NCI-H2029 treated with DMSO at 0.1 percent for 48 hours (cell line): ENCODE measurements at places on chromosomes 4 and X.

DNA sequence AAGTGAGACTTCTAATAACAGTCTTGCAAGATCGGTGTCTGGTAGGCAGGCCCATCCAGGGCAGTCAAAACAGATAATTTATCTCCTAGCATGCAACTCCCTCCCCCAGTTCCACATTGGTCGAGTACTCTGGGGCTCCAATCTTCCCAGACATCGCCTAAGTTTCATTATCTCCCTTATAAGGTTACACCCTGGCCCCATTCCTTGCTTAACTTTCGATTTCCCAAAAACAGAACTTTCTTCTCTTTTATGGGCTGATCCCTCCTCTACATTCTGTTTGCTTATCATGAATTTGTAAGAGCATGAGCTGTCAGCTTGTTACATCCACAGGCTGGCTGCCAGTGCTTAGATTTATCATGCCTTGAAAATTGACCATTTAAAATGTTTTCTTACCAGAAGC lies 471.3 kb downstream of the TECRL start:
- DNase-seq: no peak

DNA sequence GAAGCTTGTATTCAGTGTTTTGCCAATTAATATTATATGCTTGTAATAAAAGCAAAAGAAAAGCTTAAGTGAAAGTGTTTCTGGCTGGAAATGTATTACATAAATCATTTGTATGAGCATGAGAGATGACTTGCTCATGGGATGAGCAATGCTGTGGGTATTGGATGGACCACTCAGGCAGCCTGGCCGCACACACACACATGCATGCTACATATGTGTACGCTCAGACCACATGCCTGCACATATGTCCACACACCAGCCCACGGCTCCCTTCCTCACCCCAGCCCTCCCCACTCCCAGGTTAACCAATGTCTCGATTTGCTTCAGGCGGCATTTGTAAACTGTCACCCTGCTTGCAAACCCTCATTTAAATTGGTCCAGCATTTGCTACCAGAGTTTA lies 55.9 kb downstream of the CPLX1 start:
- no peak for DNase-seq

DNA sequence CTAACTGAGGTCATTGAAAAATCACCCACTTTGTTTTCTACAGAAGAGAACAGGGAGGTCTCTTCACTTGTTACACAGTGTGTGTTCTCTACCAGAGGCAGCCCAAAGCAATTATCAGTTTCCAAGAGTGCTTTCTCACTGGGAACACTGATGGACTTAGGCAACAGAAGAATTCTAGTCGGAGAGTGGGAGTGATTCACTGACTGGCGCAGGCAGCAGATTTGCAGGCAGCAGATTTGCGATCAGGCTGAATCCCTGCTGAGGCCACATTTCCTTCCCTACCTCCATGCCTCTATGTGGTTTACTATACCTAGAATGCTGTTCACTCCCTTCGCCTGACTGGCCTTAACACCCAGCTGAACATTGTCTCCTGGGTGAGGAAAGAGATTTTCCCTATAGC lies 6.6 kb downstream of the OCIAD2 start:
- DNase-seq: no peak

DNA sequence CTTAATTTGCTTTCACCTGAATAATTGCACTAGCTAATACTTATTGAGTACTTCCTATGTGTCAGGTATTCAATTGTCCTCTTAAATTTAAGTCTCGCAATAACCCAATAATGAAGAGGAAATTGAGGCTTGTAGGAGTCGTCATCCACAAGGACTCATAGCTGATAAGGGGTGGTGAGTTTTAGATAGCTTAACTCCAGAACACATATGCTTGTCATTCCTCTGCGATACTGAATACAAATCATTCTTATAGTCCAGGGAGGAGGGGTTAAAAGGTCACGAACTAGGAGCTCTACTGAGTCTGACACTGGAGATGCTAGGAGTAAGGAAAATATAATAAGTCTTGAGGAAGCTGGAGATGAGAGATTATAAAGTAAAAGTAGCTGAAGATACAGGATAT lies 1.4 kb upstream of the PACRGL start:
- DNase-seq: no peak

DNA sequence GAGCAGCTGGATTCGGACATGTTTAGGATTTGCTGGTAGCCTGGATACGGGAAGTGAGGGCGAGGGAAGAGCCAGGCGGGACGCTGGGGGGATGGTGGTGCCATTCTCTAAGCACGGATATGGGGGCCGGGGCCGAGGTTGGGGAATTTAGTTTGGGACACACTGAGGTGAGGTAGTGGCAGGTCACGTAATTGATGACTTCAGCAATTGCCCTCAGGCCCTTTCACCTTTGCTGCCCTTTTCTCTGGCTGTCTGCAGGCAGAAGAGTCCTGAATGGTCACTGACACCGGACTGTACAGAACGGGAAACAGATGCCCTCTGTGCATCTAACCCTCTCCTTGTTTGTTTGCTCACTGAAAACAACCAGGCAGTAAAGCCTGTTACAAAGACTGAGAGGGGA lies 16.9 kb upstream of the HMGB3 start:
- no peak for DNase-seq

- no peak for DNase-seq
Observed at GRCh38 chr4:52105276-52105675, 54.2 kb downstream of the SPATA18 start.

- no peak for DNase-seq
Observed at GRCh38 chr4:646460-646859, 21.1 kb downstream of the PDE6B start.

- no peak for DNase-seq
Observed at GRCh38 chrX:134338527-134338926, 101.5 kb downstream of the CCDC160 start.

DNA sequence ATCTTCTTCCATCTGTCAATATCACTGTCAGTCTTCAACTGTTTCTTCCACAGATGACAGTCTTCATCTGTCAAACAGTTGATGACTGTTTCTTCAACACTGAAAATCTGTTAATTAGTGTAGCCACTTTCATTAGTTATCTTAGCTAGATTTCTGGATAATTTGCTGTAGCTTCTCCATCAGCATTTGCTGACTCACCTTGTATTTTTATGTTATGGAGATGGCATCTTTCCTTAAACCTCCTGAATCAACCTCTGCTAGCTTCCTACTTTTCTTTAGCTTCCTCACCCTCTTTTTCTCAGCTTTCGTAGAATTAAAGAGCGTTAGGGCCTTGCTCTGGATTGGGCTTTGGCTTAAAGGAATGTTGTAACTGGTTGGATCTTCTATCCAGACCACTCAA lies 25.1 kb downstream of the USP53 start:
- DNase-seq: no peak

GRCh38 chrX:39971760-39972159 lies 126.0 kb downstream of the BCOR start:
- no peak for DNase-seq

DNA sequence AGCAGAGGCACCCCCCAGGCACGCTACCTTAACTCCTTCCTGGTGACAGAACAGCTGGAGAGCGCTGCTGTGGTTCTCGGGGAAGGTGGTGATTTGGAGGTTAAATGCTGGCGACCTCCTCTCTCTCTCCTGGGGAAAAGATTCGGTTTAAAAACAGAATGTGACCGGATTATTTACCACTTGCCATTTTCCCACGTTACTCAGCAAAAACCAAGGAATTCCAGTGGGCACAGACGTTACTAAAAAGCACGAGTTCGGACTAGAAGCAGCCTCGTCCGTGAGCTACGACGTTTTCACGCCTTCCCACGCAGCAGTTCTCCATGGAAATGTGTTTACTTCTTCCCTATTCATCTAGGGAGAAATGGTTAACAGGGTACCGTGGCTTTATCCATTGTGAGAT lies 32.3 kb upstream of the C4orf50 start:
- DNase-seq: no peak

DNA sequence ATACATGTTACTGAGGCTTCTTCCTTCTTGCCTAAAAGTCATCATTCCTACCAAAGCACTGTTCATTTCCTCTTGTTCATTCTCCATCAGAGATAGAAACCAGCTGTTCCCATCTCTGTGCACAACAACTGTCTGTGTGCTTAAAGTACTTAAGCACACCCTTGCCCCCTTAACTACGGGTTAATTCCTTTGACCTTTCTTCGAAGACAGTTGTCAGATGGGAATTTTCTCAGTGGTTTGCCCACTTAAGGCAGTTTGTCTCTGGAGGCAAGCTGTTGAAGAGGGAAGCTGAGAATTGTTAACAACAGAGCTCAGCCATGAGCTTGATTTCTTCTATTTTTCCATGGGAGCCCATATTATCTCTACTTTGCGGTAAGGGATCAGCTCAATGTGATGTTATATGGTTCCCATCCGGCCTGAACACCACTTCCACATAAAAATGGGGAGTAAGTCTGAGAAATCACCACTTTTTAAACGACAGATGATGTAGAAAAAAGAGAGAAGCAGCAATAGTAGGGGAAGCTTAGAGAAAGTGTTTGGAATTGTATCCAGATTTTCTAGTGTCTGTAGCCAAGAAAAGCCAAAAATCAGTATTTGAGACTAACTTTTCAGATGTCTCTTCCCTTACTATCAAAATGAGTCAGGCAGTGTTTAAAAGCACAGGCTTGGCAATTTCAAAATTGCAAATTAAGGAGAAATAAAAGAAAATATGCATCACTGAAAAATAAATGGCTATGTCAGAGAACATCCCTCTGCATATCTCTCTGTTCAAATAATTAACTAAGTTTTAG lies 194.4 kb downstream of the SLIT2 start:
- DNase-seq: no peak

DNA sequence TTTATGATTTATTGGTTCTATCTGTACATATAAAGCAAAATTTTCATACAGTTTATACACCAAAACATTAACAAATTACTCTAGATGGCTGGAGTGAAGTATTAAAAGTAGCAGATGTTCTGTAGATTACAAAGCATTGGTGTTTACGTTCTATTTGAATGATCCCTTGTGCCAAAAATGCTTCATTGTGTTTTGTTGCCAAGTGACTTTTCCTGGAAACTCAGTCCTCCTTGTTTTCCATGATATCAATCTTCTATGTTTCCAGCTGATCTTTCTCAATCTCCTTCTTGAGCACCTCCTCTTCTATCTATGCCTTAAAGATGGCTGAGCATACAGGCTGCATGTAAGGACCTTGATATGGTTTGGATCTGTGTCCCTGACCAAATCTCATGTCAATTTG lies 263.6 kb upstream of the CTSO start:
- no peak for DNase-seq

DNA sequence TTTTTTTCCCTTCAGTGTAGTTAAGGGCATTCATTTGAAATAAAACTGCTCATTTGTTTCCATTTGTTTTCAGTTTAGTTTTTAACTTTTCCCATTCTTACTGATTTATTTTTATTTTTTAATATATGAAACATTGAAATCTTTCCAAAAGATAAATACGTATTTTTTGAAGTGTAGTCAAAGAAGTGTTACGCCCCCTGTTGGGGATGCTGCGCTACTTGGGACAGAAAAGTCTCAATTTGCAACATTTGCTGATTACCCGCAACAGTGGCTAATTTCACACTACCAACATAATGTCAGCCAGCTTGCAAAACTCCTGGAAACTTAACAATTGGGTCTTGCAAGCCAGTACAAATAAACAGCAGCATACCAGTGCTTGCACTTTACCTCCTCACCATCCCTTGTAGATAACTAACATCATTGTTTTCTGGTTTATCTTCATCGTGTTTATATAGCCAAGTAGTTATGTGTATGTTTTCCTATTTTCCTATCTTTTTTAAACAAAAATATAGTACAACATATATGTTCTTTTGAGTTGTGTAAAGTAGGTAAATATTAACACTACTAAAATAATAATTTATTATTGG lies 158.6 kb downstream of the STPG2 start:
- DNase-seq: no peak

GRCh38 chrX:23194885-23195554 lies 139.6 kb upstream of the PTCHD1 start:
- DNase-seq: no peak

DNA sequence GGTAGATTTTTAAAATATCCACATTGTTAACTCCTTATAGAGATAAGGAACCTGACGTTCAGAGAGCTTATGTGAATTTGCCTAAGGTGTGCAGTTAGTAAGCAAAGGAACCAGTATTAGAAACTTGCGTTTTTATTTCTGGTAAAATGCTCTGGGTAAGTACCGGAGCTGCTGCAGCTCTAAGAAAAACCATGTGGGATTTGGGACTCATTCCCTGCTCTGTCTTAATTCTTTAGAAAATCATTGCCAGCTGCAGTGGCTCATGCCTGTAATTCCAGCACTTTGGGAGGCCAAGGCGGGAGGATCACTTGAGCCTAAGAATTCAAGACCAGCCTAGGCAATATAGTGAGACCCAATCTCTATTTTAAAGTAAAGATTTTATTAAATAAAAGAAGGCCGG lies 5.8 kb downstream of the CCKAR start:
- DNase-seq: no peak

- no peak for DNase-seq
Observed at GRCh38 chrX:53383376-53384076, 38.9 kb downstream of the SMC1A start.

DNA sequence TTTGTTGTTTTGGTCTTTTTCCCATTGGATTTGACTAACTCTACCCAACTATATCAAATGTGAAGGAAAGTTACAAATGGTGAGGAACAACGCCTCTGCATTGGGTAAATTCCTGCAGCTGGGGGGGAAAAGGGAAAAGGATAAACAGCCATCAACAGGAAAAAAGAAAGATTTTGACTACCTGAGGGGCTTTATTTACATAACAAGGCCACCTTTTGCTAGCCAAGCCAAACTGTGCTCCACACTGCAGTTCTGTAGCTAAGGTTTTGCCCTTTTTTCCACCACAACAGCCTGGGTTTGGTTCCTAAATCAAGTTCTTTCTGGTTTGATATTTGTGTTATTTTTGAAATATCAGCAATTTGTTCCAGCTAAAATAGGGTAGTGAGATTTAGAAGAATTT lies 40.8 kb downstream of the RHOXF2B start:
- no peak for DNase-seq

GRCh38 chr4:47705326-47705981 lies 132.4 kb downstream of the CORIN start:
- no peak for DNase-seq

DNA sequence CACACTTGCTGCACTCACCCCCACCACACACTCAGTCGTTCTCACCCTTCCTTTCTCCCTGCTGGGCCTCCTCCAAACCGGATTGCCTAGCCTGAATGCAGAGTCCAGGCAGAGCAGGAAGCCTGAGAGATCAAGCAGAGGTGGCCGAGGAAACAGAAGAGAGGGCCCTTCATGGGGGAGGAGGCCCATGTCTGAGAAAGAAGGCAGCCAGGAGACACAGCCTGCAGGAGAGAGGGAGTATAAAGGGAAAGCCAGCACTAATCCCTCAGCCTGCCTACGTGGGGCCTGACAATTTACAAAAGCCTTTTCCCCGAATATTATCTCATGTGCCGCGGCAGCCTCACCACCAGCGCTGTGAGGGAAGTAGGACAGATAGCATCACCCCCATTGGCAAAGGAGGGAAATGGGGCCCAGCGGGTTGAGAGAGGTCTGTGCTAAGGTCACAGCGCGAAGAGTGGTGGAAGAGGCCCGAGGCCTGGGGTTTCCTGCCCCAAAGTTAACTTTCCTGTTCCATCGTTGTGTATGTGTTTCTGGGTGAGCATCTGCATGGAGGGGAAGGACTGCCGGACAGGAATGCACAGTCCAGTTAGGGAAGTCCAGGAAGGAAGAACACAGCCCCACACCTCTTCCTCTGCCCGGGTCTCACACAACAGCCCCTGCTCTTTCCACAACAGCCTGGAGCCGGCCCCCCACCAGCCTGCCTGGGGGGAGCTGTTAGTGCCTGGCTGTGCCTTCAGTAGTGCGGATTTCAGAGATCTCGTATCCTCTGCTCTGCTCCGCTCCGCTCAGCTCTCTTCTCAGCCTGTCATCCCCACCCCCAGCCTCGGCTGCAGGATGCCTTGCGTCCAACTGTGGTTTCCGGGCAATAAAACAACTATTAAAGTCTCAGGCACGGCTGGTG lies 50.9 kb upstream of the BCOR start:
- no peak for DNase-seq

GRCh38 chrX:155028129-155028528 lies 1.5 kb downstream of the FUNDC2 start:
- no peak for DNase-seq
